ENCODE measurements at places on chromosomes 6 and 20.

GRCh38 chr6:169250660-169251059 is 3.0 kb downstream of the THBS2 start:
- no peak for DNase-seq

- no peak for DNase-seq
These were observed 2.2 kb downstream of the SNX21 start for GRCh38 chr20:45835825-45836224.

DNA sequence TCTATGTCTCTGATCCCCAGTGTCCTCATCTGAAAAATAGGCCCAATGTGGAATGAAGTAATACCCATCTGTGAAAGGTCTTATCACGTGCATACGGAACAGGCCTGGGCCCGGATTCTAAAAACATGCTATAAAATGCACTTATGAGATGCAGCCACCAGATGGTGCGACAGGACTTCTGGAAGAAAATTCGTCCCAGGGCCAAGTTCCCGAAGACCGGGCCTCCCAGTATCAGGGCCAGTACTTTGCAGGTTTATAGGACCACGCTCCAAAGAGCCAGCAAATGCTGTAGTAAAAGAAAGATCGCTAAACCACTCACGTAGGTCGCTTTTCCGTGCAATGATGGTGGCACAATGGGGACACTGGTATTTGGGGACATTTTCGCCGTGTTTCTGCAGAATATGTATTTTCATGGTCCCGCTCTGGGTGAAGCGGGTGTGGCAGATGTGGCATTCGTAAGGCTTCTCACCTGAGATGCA is 10.6 kb downstream of the CTCFL start:
- no peak for DNase-seq

- no peak for DNase-seq
These were observed 657 bp downstream of the NT5DC1 start for GRCh38 chr6:116101302-116101718.

GRCh38 chr6:31541658-31542521 is at the start of gene DDX39B:
TSS of gene DDX39B (minus strand) at chr6:31542003. CDS start at chr6:31540532, 1,471 bp downstream.
- DNase-seq = peak; percentile 90

GRCh38 chr6:82385102-82385501 is 21.5 kb downstream of the TPBG start:
- DNase-seq = no peak

DNA sequence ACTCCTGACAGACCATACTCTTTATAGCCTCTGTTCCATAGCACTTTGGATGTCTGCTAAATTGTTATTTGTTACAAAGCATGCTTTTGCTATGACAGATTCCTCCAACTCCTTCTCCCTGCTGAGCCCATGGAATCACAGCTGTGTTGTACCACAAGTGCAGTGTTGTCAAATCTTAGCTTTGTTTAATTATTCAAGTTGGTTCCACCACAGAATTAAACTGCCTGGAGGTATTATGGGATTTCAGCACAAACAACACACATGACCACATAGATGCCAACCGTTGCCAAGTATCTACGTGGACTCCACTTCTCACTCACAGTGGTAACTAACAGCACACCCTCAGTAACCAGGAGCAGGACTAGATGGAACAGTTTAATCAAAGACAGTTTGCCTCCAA is 32.7 kb upstream of the MARCKS start:
- DNase-seq = no peak

DNA sequence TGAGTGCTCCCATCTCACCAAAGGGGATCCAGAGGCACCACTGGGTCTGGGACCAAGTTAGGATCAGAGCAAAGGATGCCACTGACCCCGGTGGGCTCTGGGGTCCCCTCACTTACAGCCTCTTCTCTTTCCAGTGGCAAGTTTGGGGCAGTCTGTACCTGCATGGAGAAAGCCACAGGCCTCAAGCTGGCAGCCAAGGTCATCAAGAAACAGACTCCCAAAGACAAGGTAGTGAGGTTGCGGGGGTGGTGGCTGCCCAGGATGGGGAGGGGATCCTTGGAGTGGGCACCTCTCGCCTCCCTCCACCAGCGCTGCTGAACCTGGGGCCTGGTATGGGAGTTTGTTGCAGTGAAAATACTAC is 4.9 kb downstream of the MYLK2 start:
- no peak for DNase-seq

GRCh38 chr6:157498817-157499216 is 117.8 kb downstream of the ZDHHC14 start:
- no peak for DNase-seq

DNA sequence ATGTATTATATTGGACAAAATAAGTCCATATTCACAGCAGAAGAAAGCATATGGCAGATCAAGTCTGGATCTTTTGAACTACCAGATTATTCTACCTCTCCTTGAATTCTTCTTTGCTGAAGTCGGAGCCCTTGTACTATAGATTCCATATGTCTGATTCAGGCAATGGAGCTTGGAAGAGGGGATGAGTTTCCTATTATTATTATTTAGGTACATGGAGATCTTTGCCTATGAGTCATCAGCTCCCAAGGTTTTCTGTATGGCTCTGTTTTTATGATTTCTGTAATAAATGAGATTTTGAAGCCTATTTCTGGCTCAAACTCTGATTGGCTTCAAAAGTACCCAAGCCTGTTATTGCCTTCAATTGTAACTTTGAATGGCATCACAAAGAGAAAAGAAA is 72.0 kb downstream of the OPRM1 start:
- no peak for DNase-seq

- no peak for DNase-seq
These were observed 14.4 kb downstream of the KPNA5 start for GRCh38 chr6:116695401-116695800.

DNA sequence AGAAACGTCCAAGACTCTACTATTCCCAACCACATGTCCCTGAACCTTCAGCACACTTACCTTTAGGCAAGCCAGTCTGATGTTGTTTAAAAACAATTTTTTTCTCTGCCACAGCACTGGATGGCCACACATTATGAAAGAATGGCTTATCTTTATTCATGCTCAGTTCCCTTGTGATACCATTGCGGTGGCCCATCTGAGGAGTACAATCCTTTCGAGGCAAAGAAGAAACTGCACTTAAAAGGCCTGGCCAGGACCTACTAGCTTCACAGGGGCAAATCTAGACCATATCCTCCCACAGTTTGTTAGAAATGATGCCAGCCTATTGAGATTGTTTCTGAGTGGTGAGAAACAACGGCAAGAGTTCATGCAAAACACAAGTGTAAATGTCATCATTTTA is 88.4 kb upstream of the PLEKHG1 start:
- no peak for DNase-seq

GRCh38 chr6:152121910-152122309 is 314.4 kb downstream of the ESR1 start:
- no peak for DNase-seq

- peak; percentile 26 for DNase-seq
These were observed 12.0 kb downstream of the ZNF217 start for GRCh38 chr20:53581444-53582250.

DNA sequence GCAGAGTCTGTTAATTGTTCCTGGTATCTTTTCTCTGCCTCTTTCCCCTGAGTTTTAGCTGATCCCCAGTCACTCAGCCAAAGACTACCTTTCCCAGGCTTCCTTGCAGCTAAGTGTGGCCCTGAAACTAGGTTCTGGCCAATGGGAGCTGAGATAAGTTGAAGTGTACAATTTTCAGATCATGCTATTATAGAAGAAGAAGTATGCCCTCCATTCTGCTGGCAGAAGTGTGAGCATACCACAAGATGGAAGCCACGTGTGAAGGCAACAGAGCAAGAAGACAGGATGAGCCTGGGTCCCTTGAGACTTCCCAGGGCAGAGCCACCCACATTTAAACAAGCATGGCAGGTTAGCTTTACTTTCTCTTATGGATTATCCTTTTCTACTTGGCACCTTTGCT is 273.2 kb downstream of the HIVEP2 start:
- no peak for DNase-seq

- no peak for DNase-seq
These were observed 2.4 kb downstream of the SLC22A23 start for GRCh38 chr6:3454273-3455010.

GRCh38 chr20:58888103-58888502 is 35.6 kb downstream of the GNAS start:
- no peak for DNase-seq

GRCh38 chr20:61575151-61575937 is 323.3 kb downstream of the CDH4 start:
- DNase-seq = no peak

- no peak for DNase-seq
These were observed 717.5 kb downstream of the TFAP2A start for GRCh38 chr6:9697263-9697931.

- DNase-seq = no peak
These were observed 1.0 kb downstream of the TOMM34 start for GRCh38 chr20:44959082-44959637.

GRCh38 chr20:24582373-24583168 is 113.1 kb downstream of the SYNDIG1 start:
- no peak for DNase-seq

DNA sequence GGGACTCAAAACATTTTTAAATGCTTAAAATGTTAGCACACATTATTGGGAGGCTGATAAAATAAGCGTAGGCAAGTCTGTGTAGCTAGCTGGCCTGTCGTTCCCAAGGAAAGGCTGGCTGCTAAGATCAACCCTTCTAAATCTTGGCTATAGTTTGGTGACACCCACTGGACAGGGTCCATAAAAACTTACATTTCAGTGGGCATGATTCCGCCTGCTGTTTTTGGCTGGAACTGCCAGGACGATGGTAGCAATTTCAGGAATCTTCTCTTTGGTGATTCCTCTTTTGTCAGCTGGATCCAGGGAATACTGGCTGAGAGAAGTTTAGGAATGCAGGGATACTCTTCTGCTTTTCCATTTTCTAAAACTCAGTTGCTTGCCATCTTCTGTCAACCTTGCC is 162.2 kb downstream of the NKAIN2 start:
- DNase-seq = no peak

GRCh38 chr6:150723345-150723658 is 123.6 kb downstream of the PLEKHG1 start:
- DNase-seq = no peak

DNA sequence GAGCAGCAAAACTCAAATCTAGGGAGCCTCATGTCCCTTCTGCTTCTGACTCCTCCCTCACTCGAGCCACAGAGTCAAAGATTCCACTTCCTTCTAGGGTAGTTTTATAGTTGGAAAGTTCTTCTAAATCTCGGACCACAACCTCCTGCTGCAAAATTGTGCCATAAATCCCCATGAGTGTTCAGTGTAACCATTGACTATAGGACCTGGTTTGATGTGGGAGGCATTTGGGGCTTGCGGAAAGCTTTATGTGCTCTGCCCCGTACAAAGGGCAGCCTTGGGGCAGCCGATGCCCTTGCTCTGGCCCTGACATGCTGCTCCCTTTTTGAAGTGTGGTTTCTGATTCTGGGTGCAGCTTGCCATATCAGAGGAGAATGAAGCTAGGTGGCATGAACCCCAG is 43.6 kb upstream of the IER3 start:
- DNase-seq = no peak

DNA sequence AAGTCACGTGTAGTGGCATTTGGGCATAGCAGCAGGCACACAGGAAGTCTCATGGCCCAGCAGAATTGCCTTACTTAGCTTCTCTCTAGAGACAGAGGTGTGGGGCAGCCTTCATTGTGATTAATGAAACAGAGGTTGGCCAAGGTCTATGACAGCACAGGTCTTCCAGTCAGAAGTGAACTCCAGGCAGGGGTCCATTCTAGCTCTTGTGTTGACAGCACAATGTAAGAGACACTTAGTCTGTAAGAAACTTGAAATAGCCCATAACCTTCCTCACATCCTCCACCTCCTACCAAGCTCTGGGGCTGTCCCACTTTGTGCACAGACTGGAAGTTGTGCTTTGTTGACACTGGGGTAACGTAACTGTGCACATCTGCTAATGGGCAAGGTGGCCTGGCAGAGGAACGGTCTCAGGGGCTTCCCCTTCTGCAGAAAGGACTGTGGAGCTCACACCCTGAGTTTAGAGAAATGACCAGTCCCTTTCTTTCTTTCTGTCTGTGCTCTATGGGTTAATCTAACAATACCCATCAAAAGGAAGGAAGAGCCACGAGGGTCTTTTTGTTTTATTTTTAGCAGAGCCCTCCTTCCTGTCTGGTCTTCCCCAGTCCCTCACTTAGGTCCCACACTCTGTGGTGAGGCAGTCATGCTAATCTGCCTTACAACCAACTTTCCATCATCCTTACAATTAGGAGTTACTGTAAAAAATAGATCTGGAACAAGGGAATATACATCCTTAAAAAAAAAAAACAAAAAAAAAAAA is 35.6 kb upstream of the TAGAP start:
- no peak for DNase-seq

DNA sequence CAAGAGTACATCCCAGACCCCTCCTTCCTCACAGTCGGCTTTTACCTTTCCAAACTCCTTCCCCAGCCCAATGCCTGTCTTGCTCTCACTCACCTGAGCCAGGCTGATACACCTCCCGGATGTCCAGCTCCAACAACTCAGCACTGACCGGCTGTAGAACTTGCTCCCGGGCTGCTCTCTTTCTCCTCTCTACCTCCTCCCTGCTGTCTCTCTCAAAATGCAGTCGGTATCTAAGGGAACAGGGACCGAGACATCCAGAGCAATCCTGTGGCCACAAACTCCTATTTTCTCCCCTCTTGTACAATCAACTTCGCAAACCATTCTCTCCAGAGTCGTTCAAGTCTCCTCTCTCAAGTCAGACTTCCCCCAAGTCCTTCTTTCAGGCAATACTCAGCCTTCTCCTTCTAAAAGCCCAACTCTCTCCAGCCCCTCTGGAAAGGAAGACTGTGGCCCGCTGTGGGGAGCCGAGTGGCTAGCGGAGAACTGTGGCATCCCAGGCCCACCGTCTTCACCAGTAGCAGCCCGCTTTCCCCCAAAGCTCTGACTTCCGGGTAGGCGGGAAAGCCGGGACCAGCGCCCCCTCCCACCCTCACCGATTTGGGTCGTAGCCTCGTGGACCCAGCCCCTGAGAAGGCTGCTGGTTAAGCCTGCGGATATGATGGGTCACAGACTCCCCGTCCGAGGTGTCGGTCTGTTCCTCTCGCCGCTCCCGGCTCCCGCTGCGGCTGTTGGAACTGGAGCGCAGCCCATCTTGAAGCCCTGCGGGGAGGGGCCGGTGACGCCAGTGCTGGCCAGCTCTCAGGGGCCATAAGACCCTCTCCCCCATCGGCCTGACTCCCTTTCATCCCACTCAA is 1.1 kb downstream of the GNL1 start:
- DNase-seq = no peak

DNA sequence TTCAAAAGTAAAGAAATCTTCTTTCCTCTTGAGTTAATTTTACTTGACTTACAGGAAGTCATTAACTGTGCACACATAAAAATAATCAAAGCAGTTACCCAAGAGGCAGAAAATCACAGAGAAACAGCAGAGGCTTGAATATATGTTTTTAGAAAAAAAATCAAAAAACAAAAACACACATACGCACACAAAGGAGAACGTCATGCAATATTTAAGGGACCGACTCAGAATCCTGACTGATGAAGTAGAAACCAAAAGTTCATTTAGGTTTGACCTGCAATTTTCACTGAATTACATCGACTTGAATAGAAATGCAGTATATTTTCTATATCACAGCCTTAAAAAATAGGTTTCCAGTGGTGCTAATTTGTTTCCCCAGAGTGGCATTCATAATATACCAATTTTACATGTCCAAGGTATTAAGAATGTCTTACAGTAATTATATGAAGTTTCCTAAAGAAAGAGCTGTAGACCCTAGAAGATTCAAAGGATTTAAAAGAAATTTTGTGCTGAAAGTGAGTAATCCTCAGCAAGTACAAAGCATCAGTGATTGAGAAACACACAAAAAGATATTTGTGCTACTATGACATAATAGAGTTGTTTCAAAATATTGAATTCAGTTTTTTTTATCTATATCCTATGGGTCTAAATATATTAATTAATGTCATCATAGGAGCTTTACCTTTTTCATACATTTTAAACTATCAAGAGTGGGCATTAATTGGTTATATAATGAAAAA is 358.5 kb upstream of the RUNX2 start:
- DNase-seq = no peak

Measured in activated effector memory CD4-positive, alpha-beta T cell treated with Interleukin-2 at 50 U/mL for 16 hours (primary cell).